Ureter (tissue), 1 donor: ENCODE measurements at places on chromosomes 16 and 17.

DNA sequence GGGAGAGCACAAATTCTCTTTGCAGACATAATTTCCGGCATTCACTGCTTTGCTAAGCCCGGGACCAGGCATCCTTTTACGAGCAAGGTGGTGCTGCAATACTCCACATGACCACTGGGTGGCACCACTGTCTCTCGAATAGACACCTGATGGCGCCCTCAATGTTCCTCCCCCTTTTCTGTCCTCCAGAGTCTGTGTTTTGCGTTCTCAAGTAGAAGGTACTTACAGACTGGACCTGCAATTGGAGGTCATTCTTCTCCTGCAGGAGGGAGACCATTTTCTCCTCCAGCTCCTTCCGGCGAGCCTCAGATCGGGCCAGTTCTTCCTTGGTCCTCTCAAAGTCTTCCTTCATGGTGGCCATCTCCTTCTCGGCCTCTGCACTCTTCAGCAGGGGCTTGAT is 45.2 kb downstream of the MYH13 start:
- DNase-seq: peak; percentile 80

GRCh38 chr17:19359151-19359550 is 3.4 kb downstream of the B9D1 start:
- no peak for DNase-seq

- DNase-seq: no peak
Measured at GRCh38 chr17:82949984-82950383, 110.2 kb upstream of the ZNF750 start.

- DNase-seq: peak; percentile 63
Measured at GRCh38 chr16:17345043-17345442, 125.7 kb downstream of the XYLT1 start.

GRCh38 chr17:79707931-79708891 is 22.5 kb upstream of the ENPP7 start:
- no peak for DNase-seq

DNA sequence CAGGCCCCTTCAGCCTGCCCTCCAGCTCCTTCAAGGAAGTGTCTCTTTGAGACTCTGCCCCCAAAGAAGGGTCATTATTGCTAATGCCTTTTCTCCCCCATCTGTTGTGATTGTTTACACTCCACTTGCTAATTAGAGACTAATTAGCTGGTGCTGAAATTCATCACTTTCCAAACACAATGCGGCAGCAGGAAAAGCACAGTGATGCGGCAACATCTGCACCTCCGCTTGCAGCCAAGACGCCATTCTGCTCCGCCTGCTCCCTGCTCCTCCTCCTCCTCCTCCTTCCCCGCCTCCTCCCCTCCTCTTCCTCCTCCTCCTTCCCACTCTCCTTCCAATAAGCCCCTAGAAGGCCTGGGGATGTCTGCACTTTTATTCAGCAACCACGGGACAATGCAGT is 110.5 kb downstream of the SDK2 start:
- no peak for DNase-seq

- peak; percentile 92 for DNase-seq
Measured at GRCh38 chr16:1705688-1706385, at the start of gene MAPK8IP3. Gene MAPK8IP3 (plus strand): TSS chr16:1706195. CDS start chr16:1706340, 145 bp downstream.

DNA sequence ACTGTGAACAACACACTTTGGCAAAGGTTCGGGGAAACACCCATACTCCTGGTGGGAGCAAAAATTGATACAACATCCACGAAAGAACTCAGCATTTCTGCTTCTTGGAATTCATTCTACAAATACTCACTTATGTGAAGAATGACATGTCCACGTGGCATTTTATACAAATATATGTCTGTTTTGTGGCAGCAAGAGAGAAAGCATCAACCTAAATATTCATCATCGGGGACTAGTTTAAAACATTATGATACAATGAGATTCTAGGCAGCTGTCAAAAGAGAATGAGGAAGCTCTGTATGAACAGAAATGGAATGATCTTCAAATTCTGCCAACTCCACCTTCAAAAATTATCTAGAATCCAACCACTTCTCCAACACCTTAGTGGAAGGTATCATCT is 25.7 kb upstream of the ALOX15 start:
- DNase-seq: no peak

GRCh38 chr17:5913032-5913531 is 157.1 kb upstream of the WSCD1 start:
- no peak for DNase-seq

- DNase-seq: no peak
Measured at GRCh38 chr16:57315416-57315815, 30.9 kb upstream of the PLLP start.

- no peak for DNase-seq
Measured at GRCh38 chr16:58128181-58128631, 975 bp downstream of the CFAP20 start.

DNA sequence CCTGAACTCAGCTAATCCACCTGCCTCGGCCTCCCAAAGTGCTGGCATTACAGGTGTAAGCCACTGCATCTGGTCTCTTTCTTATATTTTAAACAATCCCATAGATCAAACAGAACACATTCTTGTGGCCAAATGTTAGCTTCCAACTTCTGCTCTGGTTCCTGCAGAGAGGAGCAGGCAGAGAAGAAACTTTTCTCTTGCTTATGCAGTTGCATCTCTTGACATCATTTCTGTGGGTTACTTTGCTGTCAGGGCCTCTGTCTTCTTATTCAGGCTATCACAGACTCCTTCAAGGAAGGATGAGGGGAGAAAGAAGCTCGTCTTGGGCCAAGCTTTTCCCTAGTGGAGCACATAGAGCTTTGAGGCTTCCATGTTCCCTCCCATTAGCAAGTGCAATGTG is 7.8 kb downstream of the HSD17B2 start:
- peak; percentile 19 for DNase-seq

DNA sequence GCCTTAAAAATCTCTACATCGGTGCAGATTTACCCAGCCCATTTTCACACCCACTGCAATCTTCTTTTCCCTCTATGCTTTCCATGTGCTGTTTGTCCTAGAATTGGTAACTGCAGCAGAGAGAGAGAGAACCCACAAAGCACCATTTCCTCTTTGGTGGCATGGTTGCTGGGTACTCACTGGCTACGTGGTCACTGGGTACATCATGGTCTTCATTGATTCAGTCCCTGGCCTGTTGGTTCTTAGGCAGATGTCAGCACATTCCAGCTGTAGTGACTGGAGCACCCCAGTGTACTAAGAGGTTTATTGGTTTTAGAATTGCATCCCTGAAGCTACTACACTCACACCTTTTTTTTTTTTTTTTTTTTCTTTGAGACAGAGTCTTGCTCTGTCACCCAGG is 156.1 kb upstream of the CACNG5 start:
- no peak for DNase-seq

GRCh38 chr17:41972571-41973407 is 6.2 kb downstream of the CNP start:
- DNase-seq: peak; percentile 61

- DNase-seq: no peak
Measured at GRCh38 chr17:1179112-1179817, 516 bp downstream of the ABR start.
